SJCRH30 (cell line): ENCODE measurements at places on chromosomes 5 and 9. TPM values are rescaled to one million over a fixed set of nuclear protein-coding genes. Genes with fewer than 3 reads are reported as not detected.

Gene C9orf50
- total RNA-seq: not detected in 2 replicates

Gene UHRF2
- 40.4 and 53.8 TPM in 2 replicates for total RNA-seq

Gene C9
- total RNA-seq: not detected in 2 replicates

Gene NUTM2G
- total RNA-seq: 0.42 TPM in 1 of 2 replicates, not detected in the other

Gene CEL
- 0.53 and 0.71 TPM in 2 replicates for total RNA-seq

Gene NMUR2
- total RNA-seq: not detected in 2 replicates

Gene OR1Q1
- not detected in 2 replicates for total RNA-seq

Gene UBTD2
- 58.2 and 62.7 TPM in 2 replicates for total RNA-seq

Gene MPDZ
- total RNA-seq: 34.4 and 39.6 TPM in 2 replicates

Gene PKN3
- total RNA-seq: 15.8 and 20.2 TPM in 2 replicates

Gene GABRA6
- not detected in 2 replicates for total RNA-seq

Gene ZNF483
- total RNA-seq: 16.9 and 19.1 TPM in 2 replicates

DNA sequence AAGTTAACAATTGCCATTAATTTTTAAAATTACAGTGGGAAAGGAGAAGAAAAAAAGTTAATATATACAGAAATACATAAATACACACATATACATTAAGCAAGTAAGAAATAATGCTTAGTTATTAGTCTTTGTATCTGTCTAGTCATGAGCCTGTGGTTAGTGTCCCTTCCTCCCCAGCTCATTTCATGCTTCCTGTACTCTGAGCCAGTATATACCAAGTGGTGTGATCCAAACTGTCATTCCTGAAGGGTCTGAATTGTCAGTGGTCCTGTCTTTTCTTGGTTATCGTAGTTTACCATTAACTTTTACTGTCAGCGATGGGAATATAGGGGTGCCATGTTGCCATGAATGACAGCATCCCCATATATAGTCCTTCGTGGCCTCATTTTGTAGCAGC lies 24.2 kb upstream of the STOM start:
- no peak for DNase-seq

DNA sequence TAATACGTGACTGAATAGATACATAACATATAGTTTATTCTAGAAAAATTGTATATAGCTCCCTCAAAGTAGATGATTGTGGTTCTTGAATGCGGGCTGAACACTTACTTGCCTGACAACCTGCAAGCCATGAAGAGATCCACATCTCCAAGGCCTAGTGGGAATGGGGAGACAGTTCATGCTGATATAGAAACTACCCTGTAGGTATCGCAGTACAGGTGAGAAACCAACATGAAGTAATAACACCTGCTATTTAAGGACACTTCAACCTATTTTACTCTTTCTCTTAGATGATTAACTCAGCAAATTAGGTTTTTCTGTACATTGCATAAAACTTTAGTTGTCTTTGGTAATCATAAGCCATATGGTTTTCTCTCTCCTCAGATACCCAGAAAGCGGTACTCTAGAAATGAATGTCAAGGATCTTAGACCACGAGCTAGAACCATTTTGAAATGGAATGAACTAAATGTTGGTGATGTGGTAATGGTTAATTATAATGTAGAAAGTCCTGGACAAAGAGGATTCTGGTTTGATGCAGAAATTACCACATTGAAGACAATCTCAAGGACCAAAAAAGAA lies 47.3 kb downstream of the UHRF2 start:
- DNase-seq: no peak

GRCh38 chr9:6628704-6629103 lies 16.8 kb downstream of the GLDC start:
- no peak for DNase-seq

GRCh38 chr5:71727978-71728377 lies 8.9 kb downstream of the CARTPT start:
- DNase-seq: no peak

- DNase-seq: no peak
Observed at GRCh38 chr5:75482482-75482881, 28.9 kb downstream of the CERT1 start.

- no peak for DNase-seq
Observed at GRCh38 chr9:69895185-69895584, 74.6 kb downstream of the CFAP95 start.

- DNase-seq: no peak
Observed at GRCh38 chr9:69016191-69017096, 2.5 kb upstream of the PRKACG start.

DNA sequence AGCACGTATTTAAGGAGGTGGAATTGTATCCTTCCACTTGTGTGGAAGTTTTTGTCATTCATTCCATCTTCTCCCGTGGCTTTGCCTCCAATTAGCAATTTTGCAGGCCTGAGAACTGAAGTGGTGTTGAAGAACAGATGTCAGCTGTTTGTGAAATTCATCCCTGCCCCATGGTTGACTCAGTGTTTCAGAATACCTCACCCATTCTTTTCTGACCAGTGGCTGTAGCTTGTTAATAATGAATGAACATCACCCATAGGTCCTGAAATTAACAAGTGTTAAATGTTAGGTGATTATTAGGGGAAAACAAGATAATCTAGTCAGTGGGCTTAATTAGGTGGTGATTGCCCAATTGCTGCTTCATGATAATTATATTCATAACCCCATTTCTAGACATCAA lies 11.7 kb downstream of the ZNF462 start:
- peak; percentile 60 for DNase-seq

GRCh38 chr5:64417390-64417789 lies 88.4 kb upstream of the RGS7BP start:
- no peak for DNase-seq

GRCh38 chr5:6540111-6540827 lies 91.6 kb downstream of the UBE2QL1 start:
- DNase-seq: no peak

DNA sequence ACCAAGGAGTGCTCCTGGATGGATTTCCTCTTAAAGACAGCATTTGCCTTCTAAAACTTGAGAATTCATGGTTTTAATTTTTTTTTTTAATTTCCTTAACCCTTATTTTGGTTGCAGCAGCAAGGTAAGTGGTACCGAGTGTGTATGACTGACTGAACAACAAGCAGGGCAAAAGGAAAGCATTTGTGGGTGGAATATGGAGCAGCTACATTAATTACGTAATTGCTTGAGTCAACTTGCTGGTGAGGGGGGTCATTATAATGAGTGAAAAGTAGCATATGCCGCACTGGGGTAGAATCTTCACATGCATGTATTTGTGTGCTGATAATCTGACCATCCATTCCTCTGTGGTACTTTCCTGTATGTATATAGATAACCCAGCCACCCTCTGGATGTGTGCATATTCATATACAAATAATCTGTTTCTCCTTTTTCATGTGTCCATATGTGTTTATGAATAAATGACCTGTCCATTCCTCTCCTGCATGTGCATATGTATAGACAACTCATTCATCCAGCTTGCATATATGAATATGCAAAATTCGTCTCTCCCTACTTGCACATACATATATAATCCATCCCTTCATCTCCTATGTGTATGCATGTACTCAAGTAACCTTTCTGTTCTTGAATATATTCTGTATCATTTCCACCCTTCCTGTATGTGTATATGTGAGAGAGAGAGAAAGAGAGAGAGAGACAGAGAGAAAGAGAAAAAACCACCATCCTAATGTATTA lies 147.5 kb upstream of the RUSC2 start:
- DNase-seq: no peak

DNA sequence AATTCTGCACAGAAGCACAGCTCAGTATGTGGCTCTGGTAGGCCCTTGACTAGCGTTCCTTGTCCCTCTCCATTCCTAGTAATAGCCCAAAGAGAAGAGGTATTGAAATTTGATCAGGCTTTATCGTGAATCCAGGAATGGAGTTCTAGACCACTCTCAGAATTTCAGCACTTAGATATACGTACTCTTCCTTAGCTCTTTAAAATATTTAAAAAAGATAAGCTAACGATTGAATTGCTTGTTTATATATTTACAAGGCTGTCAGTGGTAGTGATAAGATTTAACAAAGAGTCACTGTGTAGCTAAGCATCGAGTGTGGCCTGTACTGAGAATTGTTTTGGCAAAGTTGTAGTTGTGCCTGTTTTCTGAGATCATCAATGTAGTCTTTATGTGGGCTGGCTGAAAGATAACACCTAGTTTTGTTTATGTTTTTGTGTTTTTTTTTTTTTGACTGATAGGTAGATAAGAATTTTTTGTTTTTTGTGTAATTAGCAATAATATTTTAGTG lies 2.5 kb downstream of the KIAA1958 start:
- no peak for DNase-seq

DNA sequence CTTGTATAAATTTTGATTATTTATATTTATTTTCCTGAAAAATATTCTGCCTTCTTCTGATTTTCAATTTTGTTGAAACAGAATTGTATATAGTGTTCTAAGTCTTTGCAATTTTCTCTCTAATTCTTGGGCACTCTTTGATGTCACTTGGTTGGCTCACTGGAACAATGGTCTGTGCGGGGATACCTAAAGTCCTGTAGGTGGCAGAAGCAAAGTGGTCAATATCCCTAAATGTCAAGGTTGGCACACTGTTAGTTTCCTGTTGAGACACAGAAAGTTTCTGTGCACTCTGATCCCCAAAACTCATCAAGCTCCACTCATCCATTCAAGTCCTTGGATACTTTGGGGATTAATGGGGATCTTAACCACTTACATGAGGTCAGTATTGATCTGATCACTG lies 480.8 kb upstream of the CCNG1 start:
- no peak for DNase-seq

- no peak for DNase-seq
Observed at GRCh38 chr5:33304601-33305000, 136.2 kb upstream of the TARS1 start.

DNA sequence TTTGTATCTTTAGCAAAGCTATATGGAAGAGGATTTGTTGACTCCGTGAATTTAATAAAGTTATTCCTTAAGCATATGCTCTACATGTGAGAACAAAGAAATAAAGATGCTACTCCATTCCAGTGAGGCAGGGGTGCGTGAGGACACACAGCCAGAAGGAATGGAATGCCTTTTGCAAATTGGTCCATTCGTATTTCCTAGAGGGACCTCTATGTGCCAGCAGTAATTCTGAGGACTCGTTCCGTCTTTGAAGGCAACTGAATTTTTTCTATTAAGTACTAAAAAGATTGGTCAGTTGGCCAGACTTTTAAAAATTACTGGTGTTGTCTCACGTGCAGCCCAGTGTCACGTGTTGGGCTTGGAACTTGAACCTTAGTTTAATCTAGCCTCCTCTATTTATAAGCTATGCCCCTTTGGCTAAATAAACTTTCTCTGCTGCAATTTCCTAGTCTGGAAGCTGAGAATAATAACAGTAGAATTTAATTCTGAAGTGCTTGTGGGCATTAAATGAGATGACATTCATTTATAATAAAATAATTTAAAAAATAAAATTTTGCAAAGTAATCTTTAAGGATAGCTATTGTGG lies 13.9 kb downstream of the RAI14 start:
- DNase-seq: no peak

GRCh38 chr5:117077142-117077541 lies 502.5 kb upstream of the SEMA6A start:
- DNase-seq: no peak

DNA sequence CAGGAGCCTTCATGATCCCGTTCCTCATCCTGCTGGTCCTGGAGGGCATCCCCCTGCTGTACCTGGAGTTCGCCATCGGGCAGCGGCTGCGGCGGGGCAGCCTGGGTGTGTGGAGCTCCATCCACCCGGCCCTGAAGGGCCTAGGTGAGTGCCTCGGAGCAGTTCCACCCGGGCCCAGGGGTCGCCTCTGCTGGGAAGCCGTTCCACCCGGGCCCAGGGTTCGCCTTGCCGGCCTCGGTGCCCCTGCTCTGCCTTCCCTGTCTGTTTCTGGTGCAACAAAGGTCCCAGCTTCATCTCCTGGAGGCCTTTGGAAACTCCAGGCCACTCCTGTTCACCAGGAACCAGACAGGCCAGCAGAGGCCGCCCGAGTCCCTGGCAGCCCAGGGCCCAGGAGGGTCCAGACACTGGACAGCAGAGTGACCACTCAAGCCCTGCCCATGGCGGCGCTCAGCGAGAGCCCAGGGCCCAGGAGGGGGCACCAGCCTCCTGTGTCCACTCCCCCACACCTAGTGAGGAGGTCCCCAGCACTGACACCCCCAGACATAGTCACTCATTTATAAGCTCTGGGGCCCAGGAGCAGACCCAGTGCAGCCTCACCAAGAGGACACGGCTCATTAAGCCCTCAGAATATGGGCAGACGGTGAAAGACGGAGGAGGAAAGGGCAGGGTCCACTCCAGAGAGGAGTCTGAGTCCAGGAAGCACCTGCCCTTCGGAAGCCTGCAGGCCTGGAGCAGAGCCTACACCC lies 7.5 kb downstream of the SLC6A19 start:
- no peak for DNase-seq

GRCh38 chr9:109901201-109901600 lies 121.2 kb downstream of the PALM2AKAP2 start:
- DNase-seq: peak; percentile 92

GRCh38 chr5:81246697-81247096 lies 13.6 kb downstream of the CKMT2 start:
- DNase-seq: no peak

DNA sequence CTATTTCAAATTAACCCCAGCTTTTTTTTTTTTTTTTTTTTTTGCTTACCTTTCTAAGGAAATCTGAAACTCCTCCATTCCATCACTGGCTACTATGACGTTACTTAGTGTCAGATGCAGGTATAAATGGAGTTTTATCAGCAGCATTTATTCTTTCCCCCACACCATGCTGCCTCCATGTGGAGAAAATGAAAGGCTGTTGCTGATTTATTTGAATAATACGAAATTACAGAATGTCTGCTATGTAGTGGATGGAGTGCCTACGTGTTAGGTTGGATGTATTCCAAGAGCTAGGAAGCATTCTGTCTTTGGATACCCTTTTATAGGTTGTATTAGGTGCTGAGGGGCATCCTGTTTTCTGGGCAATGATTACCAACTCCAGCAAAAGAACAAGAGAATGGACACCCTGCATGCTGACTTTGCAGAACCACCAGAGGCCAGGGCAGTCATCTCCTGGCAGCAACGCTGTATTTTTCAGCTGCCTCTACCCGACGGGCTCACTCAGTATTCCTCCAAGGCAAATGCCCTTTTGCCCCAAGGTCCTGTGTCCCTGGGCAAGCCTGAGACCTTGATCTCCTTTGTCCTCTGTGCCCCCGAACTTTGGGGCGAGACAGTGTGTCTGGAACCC lies 199.5 kb downstream of the ALDH1A1 start:
- DNase-seq: peak; percentile 9

DNA sequence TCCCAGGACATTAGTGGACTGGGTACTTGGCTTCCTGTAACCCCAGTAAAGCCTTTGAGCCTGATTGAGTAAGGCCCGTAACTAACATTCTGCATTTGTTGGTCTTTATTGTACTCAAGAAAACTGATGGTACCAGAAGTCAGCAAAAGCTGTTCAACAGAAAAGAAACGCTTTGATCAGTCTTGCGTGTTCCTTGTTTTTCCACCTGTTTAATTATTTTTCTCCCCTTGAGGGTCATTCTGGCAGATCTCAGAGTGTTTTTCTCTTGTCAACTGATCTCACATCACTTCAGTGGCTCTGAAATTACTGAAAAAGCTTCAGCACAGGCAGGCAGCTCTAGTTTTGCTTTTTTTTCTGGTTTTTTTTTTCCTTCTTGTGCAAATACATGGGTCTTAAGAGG lies 6.1 kb upstream of the TMEM268 start:
- DNase-seq: no peak
